Lower lobe of right lung (tissue), 2 donors: ENCODE measurements at places on chromosomes 6 and 20. TPM values are rescaled to one million over a fixed set of nuclear protein-coding genes. Genes with fewer than 3 reads are reported as not detected.
A peak's percentile ranks its signal among the peaks of the same experiment; 100 is the strongest.

- no peak for DNase-seq
These were observed 16.0 kb downstream of the HECA start for GRCh38 chr6:139150920-139151319.

GRCh38 chr20:9968015-9968414 is 66.8 kb upstream of the ANKEF1 start:
- DNase-seq, result no peak

DNA sequence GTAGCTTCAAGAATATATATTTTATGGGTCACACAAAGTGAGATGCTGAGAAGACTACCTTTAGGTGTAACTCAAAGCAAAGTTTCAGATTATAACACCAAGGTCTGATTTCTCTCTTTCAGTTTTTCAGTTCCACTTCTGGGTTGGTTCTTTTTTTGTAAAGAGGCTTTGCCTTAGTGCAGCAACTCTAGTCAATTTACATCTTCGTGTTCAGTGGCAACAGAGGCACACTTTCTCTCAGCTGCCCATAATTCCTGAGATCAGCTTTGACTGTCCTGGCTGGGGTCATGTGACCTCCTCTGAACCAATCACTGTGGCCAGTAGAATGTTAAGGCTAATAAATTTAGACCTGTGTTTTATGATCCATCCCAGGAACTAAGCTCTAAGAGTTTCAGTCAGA is 120.2 kb downstream of the TINAG start:
- no peak for DNase-seq

DNA sequence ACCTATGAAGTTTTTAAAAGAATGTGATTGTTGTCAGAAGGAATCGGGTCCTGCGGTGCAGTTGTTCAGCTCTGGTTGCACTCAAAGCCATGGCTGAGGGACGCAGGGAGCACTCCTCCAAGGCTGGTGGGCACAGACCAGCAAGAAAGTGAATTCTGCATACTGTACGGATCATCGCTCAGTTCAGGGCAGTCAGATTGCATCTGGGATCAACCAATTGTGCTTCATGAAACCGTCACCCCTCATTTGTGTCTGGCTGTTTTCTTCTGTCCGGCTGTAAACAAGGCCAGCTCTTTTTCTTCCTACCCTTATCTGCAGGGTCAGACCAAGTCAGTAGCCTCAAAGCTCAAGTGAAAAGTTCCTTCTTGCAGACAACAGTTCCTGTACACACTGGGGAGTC is 478.3 kb downstream of the TFAP2A start:
- no peak for DNase-seq

- no peak for DNase-seq
These were observed 39.6 kb upstream of the OGFRL1 start for GRCh38 chr6:71248878-71249544.

GRCh38 chr6:1663511-1663910 is 53.8 kb downstream of the FOXC1 start:
- DNase-seq, result no peak

- DNase-seq, result no peak
These were observed 36.1 kb upstream of the CHD6 start for GRCh38 chr20:41654292-41654691.

DNA sequence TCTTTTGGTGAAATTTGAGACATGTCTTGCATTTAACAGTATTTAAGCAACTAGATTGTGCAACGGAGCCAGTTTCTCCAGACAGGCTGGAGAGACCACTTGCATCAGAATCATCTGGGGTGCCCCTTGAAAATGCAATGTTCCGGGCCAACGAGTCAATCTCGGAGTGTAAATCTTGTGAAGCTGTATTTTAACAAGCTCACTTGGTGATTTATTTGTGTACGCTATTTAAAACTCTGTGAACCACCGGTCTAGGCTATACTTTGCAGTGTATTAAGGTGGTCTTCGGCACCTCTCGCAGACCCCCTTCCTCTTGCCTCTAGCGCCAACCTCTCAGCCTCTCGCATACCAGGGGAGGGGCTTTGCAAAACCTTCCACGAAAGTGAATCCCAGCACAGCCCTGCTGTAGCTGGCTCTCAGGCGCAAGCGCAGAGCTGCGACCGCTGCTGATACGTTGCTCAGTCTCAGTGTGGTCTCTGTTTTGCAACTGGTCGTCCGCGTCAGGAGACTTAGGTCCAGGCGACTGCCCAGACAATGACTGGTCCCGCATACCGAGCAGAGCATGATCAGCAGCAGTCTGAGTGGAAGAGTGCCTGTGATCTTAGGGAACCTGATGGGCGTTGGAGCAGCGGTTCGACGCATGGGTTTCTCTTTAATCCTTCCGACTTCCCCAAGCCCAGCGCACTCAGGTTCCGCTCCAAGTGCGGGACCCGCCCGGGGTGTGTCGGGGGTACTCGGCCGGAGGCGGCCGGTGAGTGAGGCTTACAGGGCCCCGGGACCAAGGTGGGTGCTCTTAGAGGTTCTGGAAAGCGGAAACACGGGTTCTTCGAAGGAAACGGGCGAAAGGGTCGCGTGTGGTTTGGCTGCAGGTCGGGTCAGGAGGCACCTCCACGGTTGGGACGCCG is at the start of gene ZNF391:
Gene ZNF391, plus strand, starts transcription at position 467 of the 905 bp plus-strand sequence. CDS start 11,612 bp downstream, outside the sequence.
- peak; percentile 78 for DNase-seq

DNA sequence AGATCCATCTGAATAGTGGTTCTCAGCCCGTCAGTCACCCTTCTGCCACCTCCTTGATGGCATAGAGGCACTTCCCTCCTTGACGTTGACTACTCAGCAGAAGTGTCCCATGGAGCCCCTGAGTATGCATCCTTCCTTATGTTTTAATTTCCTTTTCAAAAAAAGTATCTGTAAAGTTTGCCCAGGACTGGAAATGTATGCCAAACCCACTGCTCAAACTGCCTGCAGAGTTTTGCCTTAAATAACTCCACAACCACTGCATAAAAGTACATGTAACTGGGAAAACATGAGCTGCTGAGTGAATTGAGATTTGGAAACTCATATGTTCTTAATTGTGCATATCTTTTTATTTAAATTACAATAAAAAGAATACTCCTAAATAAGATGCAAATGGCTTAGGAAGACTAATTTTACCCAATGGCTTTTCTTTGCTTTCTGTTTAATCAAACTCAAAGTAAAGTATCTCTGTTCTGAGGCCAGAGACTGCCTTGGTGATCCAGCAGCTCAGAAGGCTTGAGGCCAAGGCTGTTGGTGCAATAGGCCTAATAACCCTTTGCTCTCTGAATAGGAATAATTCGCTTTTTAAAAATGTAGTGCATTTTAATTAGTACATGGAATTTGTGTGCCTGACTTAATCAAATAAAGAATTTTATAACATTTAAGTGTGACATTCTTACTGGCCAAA is 90.4 kb downstream of the FNDC1 start:
- DNase-seq, result no peak

- DNase-seq, result no peak
These were observed 7.7 kb upstream of the KLHL31 start for GRCh38 chr6:53673162-53673727.

DNA sequence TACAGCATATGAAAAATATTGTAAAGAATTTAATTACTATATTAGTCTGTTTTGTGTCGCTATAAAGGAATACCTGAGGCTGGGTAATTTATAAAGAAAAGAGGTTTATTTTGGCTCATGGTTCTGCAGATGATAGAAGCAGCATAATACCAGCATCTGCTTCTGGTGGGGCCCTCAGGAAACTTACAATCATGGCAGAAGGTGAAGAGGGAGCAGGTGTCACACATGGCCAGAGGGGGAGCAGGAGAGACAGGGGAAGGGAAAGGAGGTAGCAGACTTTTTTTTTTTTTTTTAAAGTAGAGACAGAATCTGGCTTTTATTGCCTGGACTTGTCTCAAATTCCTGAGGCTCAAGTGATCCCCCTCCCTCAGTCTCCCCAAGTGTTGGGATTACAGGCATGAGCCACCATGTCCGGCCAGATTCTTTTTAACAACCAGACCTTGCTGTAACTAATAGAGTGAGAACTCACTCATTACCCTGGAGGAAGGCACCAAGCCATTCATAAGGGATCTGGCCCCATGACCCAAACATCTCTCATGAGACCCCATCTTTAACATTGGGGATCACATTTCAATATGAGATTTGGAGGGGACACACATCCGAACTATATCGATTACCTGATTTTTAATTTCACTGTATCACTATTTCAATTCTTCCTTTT is 64.6 kb downstream of the MAN1A1 start:
- DNase-seq, result no peak

DNA sequence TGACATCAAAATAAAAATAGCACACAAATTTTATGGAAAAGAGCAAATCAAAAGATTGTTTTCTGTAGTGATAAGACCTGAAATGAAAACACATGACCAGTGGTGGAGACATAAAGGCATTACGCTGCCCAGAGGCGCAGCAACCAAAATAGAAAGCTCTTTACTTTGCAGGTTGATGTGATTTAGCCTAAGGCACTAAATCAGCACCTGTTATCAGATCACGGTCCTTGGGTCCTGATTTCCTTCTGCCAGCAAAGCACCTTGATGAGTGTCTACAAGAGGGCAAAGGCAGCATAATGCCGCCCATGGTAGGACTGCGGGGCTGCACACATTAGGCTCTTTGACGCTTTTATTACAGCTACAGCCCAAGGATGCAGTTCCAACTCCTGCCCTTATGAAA is 19.3 kb upstream of the RAMACL start:
- DNase-seq, result no peak

DNA sequence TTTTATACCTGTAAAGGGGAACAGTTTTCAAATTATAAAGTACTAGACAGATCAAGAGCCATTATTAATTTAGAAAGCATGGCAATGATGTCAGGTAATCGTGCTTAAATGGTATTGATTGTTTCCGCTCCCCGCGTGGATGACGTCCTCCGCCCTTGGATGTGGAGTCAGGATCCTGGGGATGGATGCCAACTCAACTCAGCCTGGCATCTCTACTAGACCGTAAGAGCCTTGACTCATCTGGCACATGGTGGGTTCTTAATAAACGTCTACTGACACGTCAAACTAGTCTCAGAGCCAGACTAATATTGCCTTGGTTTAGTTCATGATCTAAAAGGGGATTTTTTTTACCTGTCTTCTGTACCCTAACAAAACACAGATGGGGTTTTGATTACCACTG is 80.2 kb downstream of the LRFN2 start:
- no peak for DNase-seq

DNA sequence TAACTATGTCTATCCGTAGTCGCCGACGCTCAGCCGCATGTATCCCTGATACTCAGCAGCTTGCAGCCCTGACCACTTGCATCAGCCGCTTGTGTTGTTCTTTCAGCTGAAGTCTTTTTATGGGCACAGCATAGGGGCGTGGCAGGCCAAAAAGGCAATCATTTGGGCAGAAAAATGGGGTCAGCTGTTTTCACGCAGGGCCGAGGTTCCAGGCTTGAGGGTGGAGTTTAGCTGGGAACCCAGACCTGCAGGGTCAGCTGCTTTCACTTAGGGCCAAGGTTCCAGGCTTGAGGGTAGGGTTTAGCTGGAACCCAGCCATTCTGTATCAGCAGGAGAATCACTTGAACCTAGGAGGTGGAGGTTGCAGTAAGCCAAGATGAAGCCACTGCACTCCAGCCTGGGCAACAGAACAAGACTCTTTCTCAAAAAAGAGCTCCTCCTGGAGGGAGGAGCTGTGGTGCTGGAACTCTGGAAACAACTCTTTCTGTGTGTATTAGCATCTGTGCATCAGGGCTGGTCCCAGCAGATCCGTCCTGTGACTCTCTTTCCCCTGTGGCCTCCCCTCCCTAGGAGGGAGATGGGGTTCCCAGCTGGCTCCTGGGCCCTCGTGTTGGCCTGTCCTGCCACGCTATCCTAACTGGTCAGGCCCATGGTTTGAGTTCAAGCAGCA is 56.9 kb upstream of the PRND start:
- DNase-seq, result no peak

- no peak for DNase-seq
These were observed 9.6 kb upstream of the SAPCD1 start for GRCh38 chr6:31752739-31753319.

- DNase-seq, result no peak
These were observed 181.3 kb upstream of the GMDS start for GRCh38 chr6:2426561-2427340.

- DNase-seq, result no peak
These were observed 77.9 kb upstream of the ID4 start for GRCh38 chr6:19759117-19759880.

- DNase-seq, result no peak
These were observed 239.2 kb upstream of the FKBP1C start for GRCh38 chr6:62971976-62972658.

GRCh38 chr6:3318226-3318625 is 59.5 kb downstream of the PSMG4 start:
- DNase-seq, result no peak

GRCh38 chr20:35173576-35174192 is 1.8 kb downstream of the PROCR start:
- DNase-seq, result no peak

DNA sequence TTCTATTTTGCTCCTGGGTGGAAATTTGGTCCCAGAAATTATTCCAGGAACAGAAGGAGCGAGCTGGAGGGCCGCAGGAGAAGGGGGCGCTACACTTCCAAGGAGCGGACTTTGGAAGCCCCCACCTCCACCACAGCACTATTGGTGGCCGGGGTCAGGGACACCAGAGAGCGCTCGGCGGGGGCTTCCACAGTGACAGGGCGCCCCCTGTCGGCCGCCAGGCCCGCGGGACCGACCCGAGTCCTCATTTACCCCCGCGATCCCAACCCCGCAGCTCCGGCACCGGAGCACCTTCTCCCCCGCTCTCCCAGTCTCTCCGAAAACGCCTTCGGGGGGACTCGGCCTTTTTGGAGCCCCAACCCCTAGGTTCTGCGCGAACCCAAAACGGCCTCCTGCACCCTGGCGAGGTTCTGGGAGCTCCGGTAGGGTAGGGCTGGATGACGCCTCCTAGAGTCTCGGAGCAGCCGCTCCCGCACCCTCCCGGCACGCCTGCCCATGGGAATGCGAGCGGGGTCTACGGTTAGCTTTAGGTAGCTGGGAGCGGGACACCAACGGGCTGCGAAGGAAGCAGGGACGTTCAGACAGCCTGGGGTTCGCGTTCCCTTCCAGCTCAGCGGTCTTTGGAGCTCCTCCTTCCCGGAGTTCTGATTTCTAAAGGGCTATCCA is 2.4 kb upstream of the FOXA2 start:
- peak; percentile 78 for DNase-seq

GRCh38 chr20:37362231-37362792 is 16.4 kb downstream of the SRC start:
- no peak for DNase-seq

Gene PNLDC1
- 0.27 TPM for total RNA-seq

Gene MCCD1
- not detected for total RNA-seq

Gene PDE10A
- 2.7 TPM for total RNA-seq

Gene HEY2
- 2.8 TPM for total RNA-seq

Gene RBPJL
- not detected for total RNA-seq

Gene ZC2HC1B
- not detected for total RNA-seq

Gene MEI4
- total RNA-seq, result not detected

Gene LY86
- 20.2 TPM for total RNA-seq

Gene NMBR
- not detected for total RNA-seq

Gene MRPS18A
- 30.2 TPM for total RNA-seq

Gene EYA4
- total RNA-seq, result 2.6 TPM

Gene TRIM15
- total RNA-seq, result not detected

Gene IMPG1
- not detected for total RNA-seq

Gene C6orf15
- total RNA-seq, result not detected

Gene HLA-E
- total RNA-seq, result 1,079 TPM

Gene RNF114
- 63.0 TPM for total RNA-seq

Gene DZANK1
- total RNA-seq, result 3.4 TPM

Gene TFAP2A
- 0.47 TPM for total RNA-seq
